Hematopoietic multipotent progenitor cell (in vitro differentiated cells): ENCODE measurements at places on chromosomes 11 and 22. TPM values are rescaled to one million over a fixed set of nuclear protein-coding genes. Genes with fewer than 3 reads are reported as not detected.

Gene LINC01488
- total RNA-seq: not detected

Gene MUC2
- not detected for total RNA-seq

Gene CYP2D6
- 0.27 TPM for total RNA-seq

Gene TUB
- total RNA-seq: 2.2 TPM

Gene MMP1
- total RNA-seq: not detected

Gene RASD2
- total RNA-seq: under 0.01 TPM

Gene MMP12
- not detected for total RNA-seq
